ENCODE measurements at places on chromosomes 7 and 10.

DNA sequence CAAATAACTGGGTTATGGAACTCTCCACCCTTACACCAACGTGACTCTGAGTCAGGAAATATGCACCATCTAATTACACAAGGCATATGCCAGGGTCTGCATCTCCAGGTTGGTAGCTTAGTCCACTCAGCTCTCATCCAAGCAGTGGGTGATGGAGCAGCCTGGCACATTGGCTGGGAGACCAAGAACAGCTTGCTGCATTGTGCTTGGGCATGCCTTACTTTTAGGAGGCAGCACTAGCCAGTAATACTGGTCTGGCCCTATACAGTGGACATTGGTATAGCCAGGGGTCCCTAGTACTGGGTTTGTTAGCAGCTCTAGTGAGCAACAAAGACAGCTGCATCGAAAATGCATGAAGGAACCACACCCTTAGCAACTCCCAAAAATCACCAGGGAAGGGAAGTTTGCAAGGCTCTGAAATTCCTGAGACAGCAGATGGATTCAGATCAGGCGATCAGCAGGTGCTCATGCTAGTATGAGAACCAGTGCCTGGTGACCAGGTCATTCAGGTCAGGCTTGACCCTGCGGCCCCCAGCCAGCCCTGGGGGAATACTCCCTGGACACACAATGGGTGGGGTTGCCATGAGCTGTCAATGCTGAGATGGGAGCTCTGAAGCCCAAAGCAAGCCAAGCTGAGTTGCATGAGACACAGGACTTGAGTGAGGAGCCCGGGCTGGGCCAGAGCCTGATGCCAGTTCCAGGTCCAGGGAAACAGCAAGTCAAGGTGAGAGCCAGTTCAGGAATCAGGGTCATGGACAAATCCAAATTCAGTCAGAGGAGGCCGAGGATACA is 217.9 kb upstream of the ZMIZ1 start:
- no peak for DNase-seq

DNA sequence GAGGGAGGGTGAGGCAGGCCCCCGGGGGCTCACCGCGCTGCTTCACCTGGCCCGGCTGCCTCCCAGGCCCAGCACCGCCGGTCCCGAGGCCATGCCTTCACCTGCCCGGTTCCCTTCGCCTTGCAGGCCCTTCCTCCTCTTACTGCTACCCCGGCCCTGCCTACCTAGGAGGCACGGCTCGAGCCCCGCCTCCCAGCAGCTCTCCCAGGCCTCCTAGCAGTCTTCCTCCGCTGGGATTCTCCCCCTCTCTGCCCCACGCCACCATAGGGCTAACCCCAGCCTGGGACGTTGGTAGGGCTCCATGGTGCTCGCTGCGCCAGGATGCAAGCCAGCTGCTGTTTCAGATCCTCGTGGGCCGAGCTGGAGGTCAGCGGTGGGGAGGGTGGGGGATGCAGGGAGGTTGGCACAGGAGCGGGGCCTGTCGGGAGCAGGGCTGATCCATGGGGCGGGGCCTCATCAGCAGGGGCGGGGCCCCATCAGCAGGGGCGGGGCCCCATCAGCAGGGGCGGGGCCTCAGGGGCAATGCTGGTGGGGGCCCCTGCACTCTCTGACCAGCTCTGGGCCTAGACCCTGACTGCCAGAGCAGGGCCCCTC is 63.3 kb downstream of the RASGEF1A start:
- no peak for DNase-seq

GRCh38 chr7:143901332-143901667 is 676 bp downstream of the TCAF1 start:
- no peak for DNase-seq

- no peak for DNase-seq
Observed at GRCh38 chr10:13365243-13365642, 17.1 kb upstream of the SEPHS1 start.

DNA sequence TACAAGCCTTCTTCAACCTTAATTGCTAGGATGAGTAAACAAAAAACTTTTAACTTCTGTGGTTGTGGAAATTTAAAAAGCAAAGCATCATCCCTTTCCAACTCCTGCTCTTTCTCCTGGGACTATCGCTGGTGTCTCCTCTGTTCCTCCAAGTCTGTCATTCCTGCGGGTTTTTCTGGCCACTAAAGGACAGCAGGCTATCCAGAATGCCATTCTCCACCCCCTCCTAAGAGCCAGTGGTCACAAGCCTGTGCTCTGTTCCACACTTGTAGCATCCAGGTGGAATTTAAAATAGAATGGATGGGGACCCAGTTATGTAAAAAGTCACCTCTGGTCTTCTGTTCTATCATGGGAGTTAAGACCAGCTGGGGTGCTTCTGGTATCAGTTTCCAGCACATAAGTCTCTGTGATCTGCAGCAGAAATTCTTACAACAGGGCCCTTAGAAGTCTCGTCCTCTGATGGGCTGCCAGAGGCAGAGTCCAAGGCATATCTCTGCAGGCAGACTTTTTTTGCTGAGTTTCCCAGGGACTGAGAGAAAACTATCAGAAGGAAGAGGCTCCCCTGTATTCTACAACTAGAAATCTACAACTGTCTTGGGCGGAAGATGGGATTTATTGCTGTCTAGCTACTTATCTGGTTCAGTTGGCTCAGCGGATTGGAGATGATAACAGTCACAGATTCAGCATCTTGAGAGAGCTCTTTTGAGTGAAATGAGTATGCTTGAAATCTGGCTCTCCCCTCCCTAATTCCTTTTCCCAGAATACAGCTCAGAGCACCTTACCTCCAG is 5.1 kb upstream of the WNT16 start:
- no peak for DNase-seq

DNA sequence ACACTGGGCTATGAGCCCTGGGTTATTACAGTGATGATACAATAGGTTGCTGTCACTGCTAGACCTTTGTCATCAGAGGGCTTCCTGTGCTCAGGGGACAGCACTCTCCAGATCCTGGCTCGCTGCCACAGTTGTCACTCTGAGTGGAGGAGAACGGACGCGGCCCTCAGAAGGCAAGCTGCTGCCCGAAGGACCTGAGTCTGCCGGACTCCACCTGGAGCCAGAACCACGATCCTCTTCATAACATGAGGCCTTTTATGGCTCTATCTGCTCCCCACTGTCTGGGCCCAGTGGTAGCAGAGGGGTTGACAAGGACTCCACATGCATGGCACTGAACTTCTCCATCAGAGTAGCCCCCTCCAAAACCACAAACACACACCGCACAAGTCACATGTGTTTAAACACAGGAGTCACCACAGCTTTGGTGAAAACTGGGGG is 94.7 kb upstream of the EFCAB10 start:
- DNase-seq = no peak

DNA sequence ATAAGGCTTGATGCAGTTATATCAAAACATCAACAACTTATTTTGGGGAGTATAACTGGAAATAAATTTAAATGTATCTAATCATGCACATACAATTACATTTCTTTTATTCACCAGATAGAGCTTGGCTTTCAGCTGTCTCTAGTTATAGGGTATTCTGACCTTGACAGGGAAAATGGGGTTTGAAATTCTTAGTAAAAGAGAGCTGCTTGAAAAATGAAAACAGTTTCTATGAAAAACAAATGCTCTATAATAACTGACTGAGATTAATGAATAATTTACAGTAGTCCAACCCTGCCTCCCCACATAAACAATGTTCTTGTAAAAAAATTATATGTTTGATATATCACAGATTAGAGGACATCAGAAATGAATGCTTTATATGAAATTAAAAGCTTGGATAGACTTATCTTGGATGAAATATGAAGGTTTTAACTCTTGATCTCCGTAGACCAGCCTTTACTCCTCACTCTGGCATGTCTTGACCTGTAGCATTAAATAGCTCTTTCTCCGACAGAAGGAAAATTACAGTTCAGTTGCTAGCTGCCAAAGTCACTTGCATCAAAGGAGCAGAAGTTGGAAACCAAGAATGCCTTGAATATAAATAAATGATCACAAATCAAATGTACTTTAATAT is 32.1 kb downstream of the VWC2 start:
- no peak for DNase-seq

- DNase-seq = no peak
Observed at GRCh38 chr7:90337106-90337505, 9.4 kb upstream of the GTPBP10 start.

DNA sequence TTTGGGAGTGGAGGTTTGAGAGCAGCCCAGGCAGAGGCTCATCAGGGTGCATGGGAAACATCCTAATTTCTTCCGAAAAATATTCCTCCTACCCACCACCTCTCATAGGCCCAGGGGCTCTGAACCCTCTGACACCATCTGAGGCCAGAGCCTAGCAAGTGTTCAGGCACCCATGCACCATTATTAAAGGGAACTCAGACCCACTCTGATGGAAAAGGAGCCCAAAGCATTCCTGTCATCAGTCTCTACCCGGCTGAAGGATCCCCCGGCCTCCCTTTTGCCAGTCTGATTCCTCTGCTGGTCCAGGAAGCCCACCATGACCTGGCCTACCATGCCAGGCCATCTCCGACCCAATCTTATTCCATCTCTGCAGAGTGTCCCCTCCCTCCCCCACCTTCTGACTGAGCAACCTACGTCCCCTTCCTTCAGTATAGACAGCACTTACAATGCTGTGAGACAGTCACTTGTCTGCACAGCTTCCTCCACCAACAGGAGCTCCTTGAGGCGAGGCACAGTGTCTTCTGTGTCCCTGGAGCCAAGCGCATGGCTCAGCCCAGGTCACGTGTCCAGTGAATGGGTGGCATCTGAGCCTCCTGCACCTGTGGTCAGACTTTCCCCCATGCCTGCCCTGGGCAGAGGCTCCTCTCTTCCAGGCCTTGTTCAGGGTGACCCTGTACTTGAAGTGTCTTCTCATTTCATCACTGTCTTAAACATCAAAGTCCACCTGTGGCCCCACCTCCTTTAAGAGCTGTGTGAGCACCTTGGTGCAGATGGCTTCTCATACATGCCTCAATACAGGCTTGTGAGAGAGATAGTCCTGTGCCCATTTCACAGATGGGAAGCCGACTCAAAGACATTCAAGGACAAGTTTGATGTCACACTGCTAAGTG is 889 bp upstream of the GPR15LG start:
- no peak for DNase-seq

GRCh38 chr10:21336476-21337170 is 188.9 kb downstream of the SKIDA1 start:
- no peak for DNase-seq

- no peak for DNase-seq
Observed at GRCh38 chr10:105138358-105138757, 497.3 kb downstream of the SORCS3 start.

- no peak for DNase-seq
Observed at GRCh38 chr10:124162774-124163354, 69.5 kb upstream of the CHST15 start.

GRCh38 chr7:26853788-26854393 is 10.5 kb downstream of the SKAP2 start:
- no peak for DNase-seq
